Transverse colon (tissue), 4 donors: ENCODE measurements at places on chromosomes 13 and 19. TPM values are rescaled to one million over a fixed set of nuclear protein-coding genes. Genes with fewer than 3 reads are reported as not detected.

DNA sequence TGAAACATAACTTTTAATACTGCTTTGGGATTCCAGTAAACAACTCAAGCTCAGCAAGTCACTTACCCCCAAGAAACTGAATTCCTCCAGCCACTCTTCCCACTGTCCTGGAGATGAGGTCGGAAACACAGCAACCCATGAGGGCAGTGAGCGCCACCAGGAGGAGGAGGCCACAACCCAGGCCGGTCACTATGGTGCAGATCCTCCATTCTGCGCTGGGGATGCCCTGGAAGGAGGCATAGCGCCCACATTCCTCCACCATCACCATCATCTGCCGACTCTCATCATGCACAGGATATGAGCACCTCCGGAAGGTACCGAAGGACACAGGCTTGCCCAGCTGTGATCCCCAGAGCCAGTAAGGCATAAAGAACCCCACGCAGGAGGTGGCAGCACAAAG lies 2.2 kb downstream of the LHFPL6 start:
- DNase-seq: no peak

GRCh38 chr19:28034936-28035335 lies 1178.0 kb downstream of the UQCRFS1 start:
- DNase-seq: no peak

DNA sequence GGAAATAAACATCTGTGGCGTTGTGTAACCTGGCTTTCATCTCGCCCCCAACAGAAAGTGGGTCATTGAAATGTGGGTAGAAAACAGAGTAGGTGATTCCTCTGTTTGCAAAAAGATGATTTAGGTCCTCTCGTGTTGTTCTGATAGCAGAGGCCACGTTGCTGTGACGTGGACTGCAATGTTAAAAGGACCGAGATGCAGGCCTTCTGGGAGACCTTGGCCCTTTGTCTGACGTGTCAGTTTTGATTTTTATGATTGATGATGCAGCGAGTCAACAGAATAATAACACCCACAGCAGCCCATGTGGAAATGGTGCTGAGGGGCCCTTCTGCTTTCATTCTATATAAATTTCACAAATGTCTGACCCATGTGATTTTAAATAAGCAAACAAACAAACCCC lies 68.9 kb downstream of the FGF9 start:
- DNase-seq: no peak

The ANO8 gene
- total RNA-seq: 8.9 TPM

The CEACAM19 gene
- 3.8 TPM for total RNA-seq
